CD4-positive, alpha-beta memory T cell (primary cell): ENCODE measurements at places on chromosomes 7 and 10. TPM values are rescaled to one million over a fixed set of nuclear protein-coding genes. Genes with fewer than 3 reads are reported as not detected.
A peak's percentile ranks its signal among the peaks of the same experiment; 100 is the strongest.

The GPR85 gene
- polyA plus RNA-seq: not detected

The PKD2L1 gene
- polyA plus RNA-seq: not detected

The HMX3 gene
- not detected for polyA plus RNA-seq

The TSPAN33 gene
- 0.89 TPM for polyA plus RNA-seq

The FAM25A gene
- not detected for polyA plus RNA-seq

GRCh38 chr10:6083523-6084475, 5.0 kb upstream of the RBM17 start:
- no peak overlapping the region for H3K4me3 ChIP-seq
- H3K4me1 ChIP-seq: peaks cover 38% of the 10 kb centered on the region
- H3K27me3 ChIP-seq: no peaks in the 10 kb centered on the region
- DNase-seq: peak; percentile 72

GRCh38 chr10:78746155-78746763, 322.5 kb upstream of the ZMIZ1 start:
- H3K27me3 ChIP-seq: peaks cover 4% of the 10 kb centered on the region
- no peaks in the 10 kb centered on the region for H3K36me3 ChIP-seq
- H3K27ac ChIP-seq: no peak overlapping the region
- no peak for DNase-seq
- peaks cover 7% of the 10 kb centered on the region for H3K4me1 ChIP-seq

DNA sequence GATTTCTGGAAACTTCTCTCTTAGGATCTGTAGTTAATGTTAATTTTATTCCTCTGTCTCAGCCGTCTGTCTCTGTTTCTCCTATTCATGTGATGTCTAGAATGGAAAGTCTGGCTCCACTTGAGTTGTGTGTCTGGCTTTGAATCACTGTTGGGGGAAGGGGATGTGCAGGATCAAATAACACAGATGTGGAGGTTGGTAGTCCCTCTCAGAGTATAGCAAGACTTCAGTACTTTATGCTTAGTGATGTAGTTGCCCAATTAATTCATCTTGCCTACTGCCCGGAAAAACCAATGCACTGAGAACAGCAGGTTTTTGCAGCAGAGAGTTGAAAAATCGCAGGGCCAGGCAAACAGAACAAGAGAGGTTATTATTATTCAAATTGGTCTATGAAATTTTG, 79.2 kb downstream of the PHTF2 start:
- no peak overlapping the region for H3K27ac ChIP-seq
- no peaks in the 10 kb centered on the region for H3K27me3 ChIP-seq
- H3K36me3 ChIP-seq: no peaks in the 10 kb centered on the region
- no peak overlapping the region for H3K4me3 ChIP-seq
- no peak for DNase-seq
- no peaks in the 10 kb centered on the region for H3K4me1 ChIP-seq

- H3K36me3 ChIP-seq: no peaks in the 10 kb centered on the region
- H3K4me1 ChIP-seq: no peaks in the 10 kb centered on the region
- no peak overlapping the region for H3K4me3 ChIP-seq
- no peak for DNase-seq
Observed at GRCh38 chr7:24392774-24393173, 108.8 kb downstream of the NPY start.

- H3K36me3 ChIP-seq: no peaks in the 10 kb centered on the region
- H3K27me3 ChIP-seq: no peaks in the 10 kb centered on the region
- H3K4me3 ChIP-seq: no peak overlapping the region
- no peak overlapping the region for H3K27ac ChIP-seq
- no peak for DNase-seq
- no peaks in the 10 kb centered on the region for H3K4me1 ChIP-seq
Observed at GRCh38 chr7:115940460-115941060, 90.0 kb downstream of the TFEC start.

DNA sequence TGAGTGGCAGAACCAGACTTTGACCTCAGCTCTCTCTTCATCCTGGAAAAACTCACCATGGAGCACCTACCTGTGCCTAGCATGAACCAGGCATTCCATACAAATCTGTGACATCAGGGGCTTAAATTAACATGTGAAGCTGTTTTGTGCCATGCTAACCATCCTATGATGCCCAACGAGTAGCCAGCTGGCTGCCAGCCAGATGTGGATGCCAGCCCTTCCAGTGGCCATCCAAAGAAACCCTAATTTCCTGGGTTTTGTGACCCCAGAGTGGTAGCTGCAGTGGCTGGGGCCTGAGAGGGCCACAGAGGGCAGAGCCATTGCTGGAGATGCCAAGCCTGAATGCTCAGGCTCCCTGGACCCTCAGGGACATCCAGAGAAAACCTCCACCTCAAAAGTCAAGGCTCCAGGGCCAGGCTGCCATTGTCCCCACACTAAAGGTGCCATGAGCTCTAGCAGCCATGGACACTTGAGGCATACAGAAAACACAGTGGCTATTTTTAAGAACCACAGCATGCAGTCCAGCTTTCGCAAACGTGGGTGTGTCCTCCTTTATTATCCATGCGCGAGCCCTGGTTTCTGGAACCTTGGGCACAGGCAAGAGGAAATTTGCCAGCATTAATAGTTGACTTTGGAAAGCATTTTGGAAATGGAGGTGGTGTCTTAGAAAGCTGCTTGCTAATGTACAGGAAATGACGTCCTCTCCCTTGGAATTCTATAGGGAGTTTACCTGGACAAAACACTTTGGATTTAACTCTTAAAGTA, 6.0 kb downstream of the CPXM2 start:
- no peak for DNase-seq
- H3K4me1 ChIP-seq: no peaks in the 10 kb centered on the region
- H3K27me3 ChIP-seq: no peaks in the 10 kb centered on the region
- H3K36me3 ChIP-seq: no peaks in the 10 kb centered on the region
- no peak overlapping the region for H3K4me3 ChIP-seq

GRCh38 chr10:47077386-47077785, 166.2 kb downstream of the PTPN20 start:
- no peaks in the 10 kb centered on the region for H3K27me3 ChIP-seq
- no peak for DNase-seq
- H3K4me3 ChIP-seq: no peak overlapping the region
- no peaks in the 10 kb centered on the region for H3K36me3 ChIP-seq

- no peak overlapping the region for H3K27ac ChIP-seq
- no peak for DNase-seq
- H3K36me3 ChIP-seq: no peaks in the 10 kb centered on the region
- H3K4me1 ChIP-seq: peaks cover 58% of the 10 kb centered on the region
- no peak overlapping the region for H3K4me3 ChIP-seq
- H3K27me3 ChIP-seq: no peaks in the 10 kb centered on the region
Observed at GRCh38 chr10:79144351-79145173, 75.8 kb downstream of the ZMIZ1 start.

GRCh38 chr7:137996386-137996851, 5.5 kb downstream of the CREB3L2 start:
- no peaks in the 10 kb centered on the region for H3K36me3 ChIP-seq
- no peak overlapping the region for H3K4me3 ChIP-seq
- no peaks in the 10 kb centered on the region for H3K27me3 ChIP-seq
- H3K27ac ChIP-seq: no peak overlapping the region
- H3K4me1 ChIP-seq: peaks cover 60% of the 10 kb centered on the region
- DNase-seq: no peak
